ENCODE measurements at places on chromosomes 7 and 10. TPM values are rescaled to one million over a fixed set of nuclear protein-coding genes. Genes with fewer than 3 reads are reported as not detected.

The RPEL1 gene
- not detected for polyA plus RNA-seq

DNA sequence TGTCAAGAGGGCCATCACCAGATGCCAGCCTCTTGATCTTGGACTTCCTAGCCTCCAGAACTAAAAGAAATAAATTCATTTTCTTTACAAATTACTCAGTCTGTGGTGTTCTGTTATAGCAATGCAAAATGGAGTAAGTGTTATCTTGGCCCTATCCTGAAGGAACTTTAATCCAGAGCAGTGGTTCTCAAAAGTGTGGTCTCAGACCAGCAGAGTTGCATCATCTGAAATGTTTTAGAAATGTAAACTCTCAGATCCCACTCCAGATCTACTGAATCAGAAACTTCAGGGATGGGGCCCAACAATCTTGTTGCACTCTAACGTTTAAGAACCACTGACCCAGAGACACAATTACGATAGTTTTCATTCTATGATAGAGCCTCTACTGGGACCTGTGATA lies 3.2 kb upstream of the SUPV3L1 start:
- no peak for DNase-seq

The AGAP5 gene
- 0.75 TPM for polyA plus RNA-seq

DNA sequence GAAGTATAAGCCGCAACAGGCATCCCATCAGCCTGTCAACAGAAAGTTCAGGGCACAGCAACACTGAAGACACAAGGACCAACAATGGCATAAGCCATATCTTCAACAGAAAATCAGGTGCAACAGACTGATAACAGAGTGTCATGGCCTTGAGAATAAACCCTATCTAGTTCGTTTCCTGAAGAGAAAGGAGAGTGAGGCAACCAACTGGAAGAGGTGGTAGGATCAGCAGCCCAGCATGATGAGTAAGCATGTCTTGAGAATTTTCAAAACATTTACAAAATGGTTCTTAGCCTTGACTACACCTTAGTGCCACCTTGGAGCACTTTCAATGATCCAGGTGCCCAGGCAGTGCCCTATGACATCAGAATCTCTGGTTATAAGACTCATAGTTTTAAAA lies 290.2 kb upstream of the SEMA3C start:
- DNase-seq = peak; percentile 43

The LANCL2 gene
- 12.8 TPM for polyA plus RNA-seq

DNA sequence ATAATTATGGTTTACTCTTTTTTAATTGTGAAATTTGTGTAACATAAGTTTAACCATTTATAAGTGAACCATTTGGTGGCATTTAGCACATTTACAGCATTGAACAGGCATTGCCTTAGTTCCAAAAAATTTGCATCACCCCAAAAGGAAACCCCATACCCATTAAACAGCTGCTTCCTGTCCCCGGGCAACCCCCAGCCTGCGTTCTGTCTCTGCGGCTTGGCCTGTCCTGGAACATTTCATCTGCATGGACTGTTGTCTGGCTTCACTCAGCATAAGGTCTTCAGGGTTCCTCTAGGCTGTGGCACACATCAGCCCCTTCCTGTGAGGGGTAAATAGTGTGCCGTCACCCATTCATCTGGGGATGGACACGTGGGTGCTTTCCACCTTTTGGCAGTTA lies 6.9 kb downstream of the RET start:
- DNase-seq = no peak

The SFMBT2 gene
- 0.06 TPM for polyA plus RNA-seq

The CUL1 gene
- polyA plus RNA-seq = 48.5 TPM

The MYH16 gene
- not detected for polyA plus RNA-seq

The CEP55 gene
- polyA plus RNA-seq = 14.9 TPM

GRCh38 chr10:121599947-121600346 lies 1.7 kb upstream of the FGFR2 start:
- DNase-seq = no peak

- no peak for DNase-seq
Observed at GRCh38 chr10:128550045-128550444, 423.8 kb upstream of the MKI67 start.

DNA sequence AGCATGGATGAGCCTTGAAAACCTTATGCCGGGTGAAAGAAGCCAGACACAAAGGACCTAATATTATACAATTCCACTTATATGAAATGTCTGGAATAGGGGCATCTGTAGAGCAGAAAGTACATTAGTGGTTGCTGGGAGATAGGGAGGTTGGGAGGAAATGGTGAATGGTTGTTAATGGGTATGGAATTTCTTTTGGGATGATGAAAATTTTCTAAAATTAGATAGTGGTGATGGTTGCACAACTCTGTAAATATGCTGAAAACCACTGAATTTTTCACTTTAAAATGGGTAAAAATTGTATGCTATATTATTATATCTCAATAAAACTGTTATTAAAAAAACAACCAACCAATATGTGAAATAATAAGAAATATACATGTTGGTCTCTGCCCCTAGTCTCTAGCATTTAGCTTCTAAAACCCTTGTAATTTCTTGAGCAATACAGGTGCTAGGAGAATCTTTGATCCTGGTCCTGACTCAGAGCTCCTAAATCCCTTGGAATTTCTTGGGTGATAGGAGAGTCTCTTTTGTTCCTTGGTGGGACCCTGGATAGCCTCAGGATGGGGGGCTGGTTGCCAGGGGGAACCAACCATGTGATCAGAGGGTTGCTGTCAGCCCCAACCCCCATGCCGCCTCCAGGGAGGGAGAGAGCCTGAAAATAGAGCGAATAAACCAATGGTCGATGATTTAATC lies 64.0 kb downstream of the TACR2 start:
- peak; percentile 80 for DNase-seq

The CYP3A5 gene
- 0.33 TPM for polyA plus RNA-seq

GRCh38 chr7:1473864-1474512 lies 14.7 kb upstream of the MICALL2 start:
- peak; percentile 90 for DNase-seq

The H2BK1 gene
- not detected for polyA plus RNA-seq

- no peak for DNase-seq
Observed at GRCh38 chr10:114615600-114616007, 42.5 kb downstream of the ABLIM1 start.

The ACSM6 gene
- not detected for polyA plus RNA-seq

Measured in GM23248 (cell line).